ENCODE measurements at places on chromosomes 2 and 18. TPM values are rescaled to one million over a fixed set of nuclear protein-coding genes. Genes with fewer than 3 reads are reported as not detected.

DNA sequence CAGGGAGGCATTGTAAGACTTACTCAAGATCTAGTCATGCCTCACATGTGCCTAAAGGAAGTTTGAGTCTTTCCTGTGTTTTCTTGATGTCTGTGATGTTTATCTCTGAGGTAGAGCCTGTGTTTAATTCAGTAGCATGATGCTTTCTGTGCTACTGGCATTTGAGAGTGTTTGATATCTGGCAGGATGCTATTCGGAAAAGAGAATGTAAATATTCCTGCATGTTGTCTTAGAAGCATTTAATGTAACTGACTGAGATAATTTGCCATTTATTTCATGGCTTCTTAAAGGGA is 58.8 kb downstream of the GREB1L start:
- no peak for DNase-seq

NCKAP5 gene
- total RNA-seq, result not detected

NPPC gene
- not detected for total RNA-seq

- DNase-seq, result no peak
Observed at GRCh38 chr2:43171789-43172188, 54.6 kb downstream of the ZFP36L2 start.

DNA sequence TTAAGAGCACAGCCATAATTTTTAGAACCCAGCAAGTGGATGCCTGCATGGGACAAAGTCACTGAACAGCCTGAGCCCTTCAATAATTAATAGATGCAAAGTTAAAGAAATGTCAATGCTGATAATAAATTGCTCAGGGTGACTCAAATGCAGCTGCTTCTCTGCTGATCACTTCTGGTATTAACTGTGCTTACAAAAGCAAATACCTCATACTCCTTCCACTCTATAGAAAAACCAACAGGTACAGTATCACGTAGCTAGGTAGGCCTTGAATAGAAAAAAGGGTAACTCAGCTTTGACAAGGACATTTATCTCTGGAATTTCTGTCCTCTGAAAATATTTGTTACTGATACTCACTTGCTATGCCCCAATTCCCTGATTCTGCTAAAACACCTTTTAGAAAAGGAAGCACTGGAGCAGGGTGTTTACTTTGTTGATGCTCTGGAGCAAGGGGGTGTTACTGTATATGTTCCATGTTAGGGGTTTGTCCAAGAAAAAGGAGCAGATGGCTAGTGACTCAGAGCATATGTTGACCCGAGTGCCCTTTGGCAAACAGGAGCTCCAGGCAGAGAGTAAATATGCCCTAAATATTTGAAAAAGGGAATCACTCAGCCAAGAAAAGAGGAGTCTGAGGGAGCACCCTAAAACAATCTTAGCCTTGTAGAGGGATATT is 59.1 kb upstream of the RTN4 start:
- DNase-seq, result no peak

DNA sequence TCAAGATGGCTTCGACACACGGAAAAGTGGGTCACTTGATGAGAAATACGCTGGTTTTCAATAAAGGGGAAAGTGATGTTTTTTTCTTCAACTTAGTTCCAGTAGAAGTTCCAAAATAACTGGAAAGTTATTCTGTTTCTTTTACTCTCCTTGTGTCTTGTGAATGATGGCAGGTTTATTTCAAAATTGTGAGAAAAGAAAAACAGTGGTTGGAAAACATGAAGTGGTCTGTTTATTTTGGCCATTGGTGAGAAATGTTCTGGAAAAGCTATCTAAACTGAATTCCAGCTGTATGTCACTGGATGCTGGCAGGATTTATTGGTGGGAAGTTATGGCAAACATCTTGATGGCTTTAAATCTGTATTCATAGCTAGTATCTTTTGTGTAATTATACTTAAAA is 484.1 kb downstream of the DCC start:
- no peak for DNase-seq

DNA sequence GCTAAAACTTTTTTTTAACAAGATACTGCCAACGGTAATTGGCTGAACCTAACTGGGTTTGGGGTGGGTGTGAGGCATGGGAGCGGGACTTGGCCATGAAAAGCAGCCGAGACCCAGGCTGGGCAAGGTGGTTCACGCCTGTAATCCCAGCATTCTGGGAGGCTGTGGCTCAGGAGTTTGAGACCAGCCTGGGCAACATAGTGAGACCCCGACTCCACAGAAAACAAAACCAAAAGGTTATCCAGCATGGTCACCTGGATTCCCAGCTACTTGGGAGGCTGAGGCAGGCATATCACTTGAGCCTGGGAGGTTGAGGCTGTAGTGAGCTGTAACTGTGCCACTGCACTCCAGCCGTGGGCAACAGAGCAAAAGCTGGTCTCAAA is 11.0 kb upstream of the SEMA4C start:
- no peak for DNase-seq

REEP1 gene
- 2.2 TPM for total RNA-seq

DNA sequence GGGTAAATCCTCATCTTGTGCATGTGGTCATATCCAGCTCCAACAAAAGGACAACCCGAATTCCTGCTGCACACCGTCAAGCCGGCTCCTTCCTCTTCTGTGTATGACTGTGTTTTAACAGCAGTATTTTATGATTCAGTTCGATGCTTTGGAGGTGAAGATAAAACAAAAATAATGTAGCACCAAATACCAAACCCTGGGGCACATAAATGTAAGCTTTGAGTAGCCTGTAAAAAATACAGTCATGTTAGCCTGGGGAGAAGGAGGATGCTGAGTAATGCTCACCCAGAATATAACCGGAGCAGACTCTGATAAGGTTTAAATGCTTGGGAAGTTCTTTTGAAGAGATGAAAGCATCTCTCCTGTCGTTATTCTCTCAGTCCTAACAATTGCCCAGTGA is 225.0 kb downstream of the SUCLG1 start:
- no peak for DNase-seq

ELOA2 gene
- not detected for total RNA-seq

CBLN2 gene
- total RNA-seq, result not detected

- no peak for DNase-seq
Observed at GRCh38 chr2:37477921-37478320, 133.5 kb downstream of the QPCT start.

DNA sequence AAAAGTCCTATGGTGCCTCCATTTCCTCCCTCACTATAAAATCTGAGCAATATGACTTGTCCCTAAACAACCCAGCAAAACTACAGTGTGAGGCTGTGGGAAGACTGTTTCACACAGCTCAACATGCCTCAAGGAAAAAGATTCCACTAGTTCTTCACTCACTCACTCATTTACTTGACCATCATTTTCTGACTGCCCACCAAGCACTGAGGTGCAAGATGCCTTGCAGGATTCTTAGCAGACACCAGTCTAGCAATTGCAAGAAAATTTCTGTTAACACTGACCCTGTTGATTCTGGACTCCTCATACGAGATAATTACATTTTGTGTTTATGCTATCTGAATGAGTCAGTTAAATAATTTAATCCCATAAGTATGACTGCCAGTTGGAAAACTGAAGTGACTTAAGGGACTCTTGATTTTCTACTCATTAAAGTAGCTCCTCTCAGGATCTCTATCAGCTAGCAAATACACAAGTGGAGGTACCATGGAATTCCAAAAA is 51.9 kb upstream of the PCBP1 start:
- DNase-seq, result no peak

PSMA8 gene
- total RNA-seq, result 0.52 TPM

PAIP2B gene
- total RNA-seq, result 2.9 TPM

GRCh38 chr2:183028108-183028507 is 10.1 kb downstream of the NCKAP1 start:
- DNase-seq, result no peak

DNA sequence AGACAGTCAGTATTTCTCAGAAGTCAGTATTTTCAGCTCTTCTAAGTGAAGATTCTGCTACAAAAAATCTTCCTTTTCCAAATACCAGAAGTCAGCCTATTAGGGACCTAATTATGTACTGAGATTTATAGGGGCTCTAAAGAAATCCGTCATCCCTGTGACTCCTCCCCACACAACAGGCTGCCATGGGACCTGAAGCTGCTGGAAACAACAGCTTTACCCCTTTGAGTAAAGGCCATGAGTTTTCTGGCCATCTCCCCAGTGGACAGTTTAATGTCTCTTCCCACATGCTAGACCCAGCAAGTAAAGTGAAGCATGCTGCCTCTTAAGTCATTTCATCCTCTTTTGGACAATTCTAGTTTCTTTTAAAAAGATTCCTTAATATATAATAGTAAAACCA is 255.7 kb upstream of the ACVR2A start:
- DNase-seq, result no peak

RESP18 gene
- not detected for total RNA-seq
